ENCODE measurements at places on chromosomes 6 and 20. TPM values are rescaled to one million over a fixed set of nuclear protein-coding genes. Genes with fewer than 3 reads are reported as not detected.

GRCh38 chr20:51164731-51165130 lies 141.8 kb upstream of the KCNG1 start:
- H3K27ac ChIP-seq, result no peak overlapping the region
- H3K4me1 ChIP-seq, result no peaks in the 10 kb centered on the region
- no peak for DNase-seq
- H3K36me3 ChIP-seq, result no peaks in the 10 kb centered on the region
- H3K27me3 ChIP-seq, result peaks cover 17% of the 10 kb centered on the region

UNC93A gene
- total RNA-seq, result not detected

DNA sequence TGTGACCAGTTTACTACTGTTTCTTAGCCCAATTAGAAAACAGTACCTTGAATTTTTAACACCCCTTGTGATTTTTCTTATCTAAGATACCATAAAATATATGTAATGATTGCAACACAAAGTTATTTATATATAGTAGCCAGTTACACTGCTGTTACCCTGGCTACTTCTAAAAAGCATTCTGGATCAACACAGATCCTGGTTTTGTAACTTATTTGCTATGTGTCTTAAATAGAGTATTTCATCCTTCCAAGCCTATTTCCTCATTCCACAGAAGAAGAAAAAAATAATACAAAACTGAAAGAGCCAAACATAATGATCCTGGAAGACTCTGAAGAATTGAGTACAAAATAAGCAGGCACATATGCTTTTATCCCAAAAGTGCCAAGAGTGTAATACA lies 19.0 kb upstream of the GSTA4 start:
- no peak overlapping the region for H3K4me3 ChIP-seq
- DNase-seq, result no peak
- no peak overlapping the region for H3K27ac ChIP-seq

ARFGEF3 gene
- 8.8 TPM for total RNA-seq

SASH1 gene
- 33.8 TPM for total RNA-seq

VGLL2 gene
- total RNA-seq, result 5.7 TPM

UBD gene
- total RNA-seq, result not detected

DNA sequence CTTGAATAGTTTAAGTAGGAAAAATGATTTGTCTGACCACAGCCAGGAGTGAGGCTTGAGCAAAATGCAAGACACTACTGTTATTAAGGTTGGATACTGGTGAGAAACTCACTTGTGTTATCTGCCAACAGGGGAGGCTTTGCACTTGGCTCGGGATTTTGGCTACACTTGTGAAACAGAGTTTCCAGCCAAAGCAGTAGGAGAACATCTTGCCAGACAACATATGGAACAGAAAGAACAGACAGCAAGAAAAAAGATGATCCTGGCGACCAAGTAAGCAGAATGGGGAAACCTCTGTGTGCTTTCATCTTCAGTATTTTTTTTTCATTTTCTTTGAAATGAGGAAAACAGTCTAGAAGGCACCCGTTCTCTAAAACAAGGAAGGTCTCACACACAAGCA lies 31.6 kb downstream of the TFAP2D start:
- no peak overlapping the region for H3K27ac ChIP-seq
- no peaks in the 10 kb centered on the region for H3K4me1 ChIP-seq
- no peaks in the 10 kb centered on the region for H3K36me3 ChIP-seq
- H3K4me3 ChIP-seq, result no peak overlapping the region
- no peaks in the 10 kb centered on the region for H3K27me3 ChIP-seq
- DNase-seq, result no peak

DNA sequence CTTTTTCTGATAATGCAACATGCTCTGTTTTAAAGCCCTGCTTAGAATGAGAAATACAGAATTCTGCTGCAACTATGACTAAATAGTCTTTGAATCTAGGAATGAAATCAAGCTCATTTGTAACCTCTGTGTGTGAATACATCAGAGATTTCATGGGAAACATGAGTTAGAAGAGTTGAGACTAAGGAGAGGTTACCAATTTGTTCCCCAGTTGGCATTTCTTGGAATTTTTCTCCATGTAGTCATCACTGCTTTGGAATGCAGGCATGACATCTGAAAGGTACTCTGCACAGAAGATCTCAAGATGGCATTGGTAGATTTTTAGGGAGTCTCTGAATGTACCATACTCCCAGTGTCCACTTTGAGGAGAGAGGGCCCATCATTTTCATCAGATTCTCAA lies 237.2 kb downstream of the TFAP2A start:
- no peak overlapping the region for H3K27ac ChIP-seq
- H3K36me3 ChIP-seq, result no peaks in the 10 kb centered on the region
- no peak overlapping the region for H3K4me3 ChIP-seq
- no peaks in the 10 kb centered on the region for H3K4me1 ChIP-seq

TBX18 gene
- 26.8 TPM for total RNA-seq

GRCh38 chr6:46296586-46296985 lies 125.8 kb upstream of the ENPP5 start:
- no peak overlapping the region for H3K4me3 ChIP-seq
- DNase-seq, result no peak
- H3K36me3 ChIP-seq, result no peaks in the 10 kb centered on the region
- no peaks in the 10 kb centered on the region for H3K27me3 ChIP-seq
- H3K27ac ChIP-seq, result no peak overlapping the region

DNA sequence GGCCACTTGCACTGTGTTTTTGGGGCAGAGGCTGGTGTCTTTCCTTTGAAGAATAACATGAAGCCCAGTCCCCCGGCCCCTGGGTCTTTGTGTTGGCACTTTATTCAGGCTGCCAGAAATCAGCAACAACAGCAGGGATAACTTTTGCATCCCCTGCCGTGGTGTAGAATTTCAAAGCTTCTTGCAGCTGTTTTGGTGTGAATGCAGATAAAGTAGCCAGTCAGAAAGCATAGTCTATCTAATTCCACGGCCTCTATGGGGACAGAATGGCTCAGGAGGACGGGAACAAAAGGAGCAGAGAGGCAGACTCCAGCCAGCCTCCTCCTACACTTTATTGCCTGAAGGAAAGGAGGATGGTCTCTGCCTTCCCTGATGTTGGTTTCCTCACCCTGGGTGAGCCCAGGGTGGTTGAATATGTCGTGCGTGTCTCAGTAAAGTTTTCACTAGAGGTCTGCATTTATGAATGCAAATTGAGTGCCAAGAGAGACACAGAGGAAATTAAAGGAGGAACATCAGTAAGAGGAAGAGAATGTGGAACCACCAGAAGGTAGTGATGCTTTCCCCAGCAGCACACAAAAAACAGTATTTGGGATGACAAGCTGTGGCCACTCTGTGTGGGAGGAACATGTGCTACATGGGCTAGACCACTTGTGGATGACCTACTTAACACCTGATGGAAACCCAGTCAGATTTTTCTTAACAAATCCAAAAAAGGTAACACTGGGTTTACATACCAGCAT lies 125.9 kb upstream of the TRAF3IP2 start:
- peak; percentile 83 for DNase-seq
- peak overlapping the region; percentile 56 for H3K27ac ChIP-seq
- H3K27me3 ChIP-seq, result no peaks in the 10 kb centered on the region
- peaks cover 16% of the 10 kb centered on the region for H3K4me1 ChIP-seq
- H3K36me3 ChIP-seq, result no peaks in the 10 kb centered on the region
- H3K4me3 ChIP-seq, result peak overlapping the region; percentile 20

- 0 out of 2 replicates have a peak, but pooled peaks cover 11% of the 10 kb centered on the region for H3K4me1 ChIP-seq
- no peak overlapping the region for H3K4me3 ChIP-seq
- no peak for DNase-seq
- H3K36me3 ChIP-seq, result peaks cover 14% of the 10 kb centered on the region
- H3K27ac ChIP-seq, result no peak overlapping the region
- no peaks in the 10 kb centered on the region for H3K27me3 ChIP-seq
These were observed 403.4 kb downstream of the SYNE1 start for GRCh38 chr6:152233547-152234320.

DNA sequence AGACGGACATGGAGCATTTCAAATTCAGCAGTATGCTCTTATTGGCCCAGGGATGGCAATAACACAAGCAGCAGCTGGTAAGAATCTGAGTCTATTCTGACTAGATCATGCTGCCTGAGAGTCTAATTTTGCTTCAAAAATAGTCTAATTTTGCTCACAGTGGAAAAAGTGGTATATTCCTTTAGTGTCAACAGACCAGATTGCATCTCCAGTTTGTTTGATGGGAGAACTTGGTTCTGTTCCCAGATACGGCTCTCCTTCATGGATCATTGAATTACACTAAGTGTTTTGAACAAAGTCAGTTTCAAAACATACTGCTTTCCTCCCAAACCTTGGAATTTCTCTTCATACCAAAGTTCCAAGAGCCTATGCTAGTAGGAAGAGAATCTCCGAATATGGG lies 586.1 kb downstream of the RNF144B start:
- no peak for DNase-seq
- no peaks in the 10 kb centered on the region for H3K4me1 ChIP-seq
- H3K36me3 ChIP-seq, result no peaks in the 10 kb centered on the region
- no peaks in the 10 kb centered on the region for H3K27me3 ChIP-seq
- no peak overlapping the region for H3K4me3 ChIP-seq
- H3K27ac ChIP-seq, result no peak overlapping the region

Data from SJCRH30 (cell line).